Sigmoid colon (tissue), 7 donors: ENCODE measurements at places on chromosomes 12 and 14.
A peak's percentile ranks its signal among the peaks of the same experiment; 100 is the strongest.

- H3K27ac ChIP-seq = no peak overlapping the region
- no peak for DNase-seq
- no peaks in the 10 kb centered on the region for H3K36me3 ChIP-seq
- H3K4me1 ChIP-seq = no peaks in the 10 kb centered on the region
- no peak overlapping the region for H3K4me3 ChIP-seq
- no peaks in the 10 kb centered on the region for H3K27me3 ChIP-seq
Measured at GRCh38 chr12:66092559-66093269, 37.8 kb downstream of the LLPH start.

DNA sequence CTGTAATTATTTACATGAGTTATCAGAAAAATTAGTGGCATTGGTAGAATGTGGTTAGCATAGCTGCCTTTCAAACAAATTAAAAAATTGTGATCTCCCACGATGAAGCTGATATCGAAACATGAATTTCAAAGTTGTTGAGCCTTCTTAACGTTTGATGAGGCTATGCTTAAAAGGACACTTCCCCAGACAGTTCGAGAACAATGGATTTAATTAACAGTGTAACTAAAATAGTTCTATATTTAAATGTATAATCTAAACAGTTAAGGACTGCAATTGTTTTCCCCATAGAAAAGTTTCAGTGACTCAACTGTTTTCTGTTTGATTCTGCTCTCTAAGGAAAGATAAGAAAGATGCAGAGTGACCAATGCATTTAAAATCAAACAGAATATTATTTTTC lies 1.6 kb downstream of the CLEC2B start:
- no peaks in the 10 kb centered on the region for H3K27me3 ChIP-seq
- peak overlapping the region; percentile 43 for H3K4me3 ChIP-seq
- no peaks in the 10 kb centered on the region for H3K36me3 ChIP-seq

GRCh38 chr12:77648716-77649115 lies 182.0 kb upstream of the NAV3 start:
- DNase-seq = no peak
- H3K27me3 ChIP-seq = no peaks in the 10 kb centered on the region
- no peaks in the 10 kb centered on the region for H3K36me3 ChIP-seq
- no peak overlapping the region for H3K4me3 ChIP-seq
- no peaks in the 10 kb centered on the region for H3K4me1 ChIP-seq

- no peaks in the 10 kb centered on the region for H3K36me3 ChIP-seq
- DNase-seq = no peak
- H3K27me3 ChIP-seq = peaks cover 11% of the 10 kb centered on the region
- no peak overlapping the region for H3K4me3 ChIP-seq
Measured at GRCh38 chr14:72889366-72889765, 4.5 kb downstream of the DPF3 start.

- no peak overlapping the region for H3K4me3 ChIP-seq
- no peak for DNase-seq
- no peaks in the 10 kb centered on the region for H3K4me1 ChIP-seq
- no peak overlapping the region for H3K27ac ChIP-seq
- H3K27me3 ChIP-seq = no peaks in the 10 kb centered on the region
Measured at GRCh38 chr12:39628836-39629235, 9.2 kb upstream of the ABCD2 start.

DNA sequence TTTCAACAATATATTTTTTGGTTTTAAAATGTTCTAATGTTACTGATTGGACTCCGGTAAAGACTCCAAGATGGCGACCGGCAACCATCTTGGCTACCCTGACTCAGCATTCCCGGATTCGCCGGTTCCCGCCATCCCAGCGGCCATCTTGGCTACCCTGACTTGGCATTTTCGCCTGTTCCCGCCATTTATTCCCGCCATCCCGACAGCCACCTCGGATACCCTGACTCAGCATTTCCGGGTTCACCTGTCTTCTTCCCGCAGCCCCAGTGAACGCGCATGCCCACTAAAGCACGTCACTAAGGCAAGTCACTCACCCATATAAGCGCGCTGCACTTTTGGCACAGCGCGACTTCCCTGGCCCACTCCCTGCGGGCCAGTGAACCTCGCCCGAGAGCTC lies 9.0 kb upstream of the LRFN5 start:
- no peak for DNase-seq
- no peaks in the 10 kb centered on the region for H3K36me3 ChIP-seq
- no peaks in the 10 kb centered on the region for H3K4me1 ChIP-seq

- H3K27me3 ChIP-seq = no peaks in the 10 kb centered on the region
- no peak for DNase-seq
- H3K27ac ChIP-seq = no peak within 1 kb of the TSS
- H3K36me3 ChIP-seq = no peaks in the 10 kb centered on the region
- H3K4me3 ChIP-seq = no peak within 1 kb of the TSS
- no peaks in the 10 kb centered on the region for H3K4me1 ChIP-seq
Measured at GRCh38 chr12:7695566-7696197, at the start of gene GDF3. Gene GDF3, minus strand, starts transcription at chr12:7695775. Its CDS starts 47 bp downstream, at chr12:7695728.

DNA sequence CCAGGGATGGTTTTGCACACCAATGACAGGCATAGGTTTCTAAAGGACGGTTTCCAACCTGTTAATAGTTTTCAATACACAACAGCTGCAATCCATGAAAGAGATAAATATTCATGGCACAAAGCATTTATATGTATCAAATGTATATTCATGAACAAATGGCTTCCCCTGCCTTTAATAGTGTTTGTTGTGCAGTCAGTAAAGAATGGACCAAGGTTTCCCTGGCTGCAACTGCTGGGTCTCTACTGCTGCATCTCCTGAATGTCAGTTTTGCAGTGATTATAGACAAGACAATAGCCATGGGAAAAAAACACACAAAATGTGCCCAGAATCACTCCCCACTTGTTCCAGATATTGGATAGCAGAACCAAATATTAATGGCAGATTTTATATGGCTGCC lies 284.1 kb downstream of the BTG1 start:
- H3K27ac ChIP-seq = no peak overlapping the region
- H3K36me3 ChIP-seq = no peaks in the 10 kb centered on the region
- DNase-seq = no peak
- H3K27me3 ChIP-seq = no peaks in the 10 kb centered on the region

DNA sequence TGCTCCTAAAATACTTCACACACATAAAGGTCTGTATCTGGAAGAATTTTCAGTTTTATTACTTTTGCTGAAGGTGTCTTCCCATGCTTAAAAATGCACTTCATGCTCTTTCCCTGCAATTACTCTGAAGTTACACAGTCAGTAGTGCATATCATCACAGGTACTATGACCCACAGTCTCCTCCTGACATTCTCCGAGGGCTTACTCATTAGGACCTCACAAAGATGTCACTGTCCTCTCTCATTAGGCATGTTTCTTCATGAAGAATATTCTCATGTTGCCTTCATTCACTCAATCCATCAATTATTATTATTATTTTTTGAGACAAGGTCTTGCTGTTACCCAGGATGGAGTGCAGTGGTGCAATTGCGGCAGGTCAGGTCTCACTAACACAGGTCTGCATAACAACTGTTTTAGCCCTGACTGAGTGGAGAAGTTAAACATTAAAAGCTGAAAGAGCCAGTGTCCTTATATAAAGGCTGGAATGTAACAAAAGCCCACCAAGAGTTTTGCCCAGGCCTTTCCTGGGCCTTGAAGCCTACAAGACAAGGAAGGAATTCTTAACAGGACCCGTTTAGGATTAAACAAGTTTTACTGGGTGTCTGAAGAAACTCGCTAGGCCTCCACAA lies 119.5 kb upstream of the WSCD2 start:
- no peak overlapping the region for H3K27ac ChIP-seq
- H3K4me1 ChIP-seq = no peaks in the 10 kb centered on the region
- H3K4me3 ChIP-seq = no peak overlapping the region
- no peak for DNase-seq
- peaks cover 7% of the 10 kb centered on the region for H3K27me3 ChIP-seq

- H3K27me3 ChIP-seq = no peaks in the 10 kb centered on the region
- H3K27ac ChIP-seq = no peak overlapping the region
- DNase-seq = no peak
Measured at GRCh38 chr12:104226672-104227071, 11.1 kb downstream of the TXNRD1 start.

GRCh38 chr12:72543777-72544467 lies 271.8 kb downstream of the TRHDE start:
- no peak for DNase-seq
- no peaks in the 10 kb centered on the region for H3K36me3 ChIP-seq

- no peaks in the 10 kb centered on the region for H3K27me3 ChIP-seq
- H3K4me3 ChIP-seq = no peak overlapping the region
- peaks cover 66% of the 10 kb centered on the region for H3K4me1 ChIP-seq
- peak overlapping the region; percentile 95 for H3K27ac ChIP-seq
- H3K36me3 ChIP-seq = peaks cover 22% of the 10 kb centered on the region
Measured at GRCh38 chr12:124426594-124427555, 132.0 kb downstream of the RFLNA start.

DNA sequence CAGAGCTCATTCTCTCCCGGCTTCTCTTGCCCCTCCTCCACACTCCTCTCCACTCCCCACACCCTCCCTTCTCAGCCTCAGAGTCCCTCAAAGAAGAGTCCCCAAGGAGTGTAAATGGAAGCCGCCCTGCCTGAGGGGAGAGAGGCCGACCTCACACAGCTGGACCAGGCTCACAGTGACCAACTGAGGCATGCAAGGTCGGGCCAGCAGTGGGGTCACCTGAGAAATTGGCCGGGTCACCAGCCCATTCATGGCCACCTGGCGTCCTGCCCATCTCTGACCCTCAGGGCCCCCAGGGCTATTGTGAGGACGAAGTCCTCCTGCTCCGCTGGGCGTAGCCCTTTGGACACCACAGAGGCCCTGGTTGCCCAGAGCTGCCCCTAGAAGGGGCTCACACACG lies 49.5 kb upstream of the NUAK1 start:
- H3K27me3 ChIP-seq = no peaks in the 10 kb centered on the region
- H3K4me3 ChIP-seq = no peak overlapping the region
- no peaks in the 10 kb centered on the region for H3K36me3 ChIP-seq
- no peak overlapping the region for H3K27ac ChIP-seq
